NCI-H1436 (cell line): ENCODE measurements at places on chromosomes 3 and 15.
A peak's percentile ranks its signal among the peaks of the same experiment; 100 is the strongest.

DNA sequence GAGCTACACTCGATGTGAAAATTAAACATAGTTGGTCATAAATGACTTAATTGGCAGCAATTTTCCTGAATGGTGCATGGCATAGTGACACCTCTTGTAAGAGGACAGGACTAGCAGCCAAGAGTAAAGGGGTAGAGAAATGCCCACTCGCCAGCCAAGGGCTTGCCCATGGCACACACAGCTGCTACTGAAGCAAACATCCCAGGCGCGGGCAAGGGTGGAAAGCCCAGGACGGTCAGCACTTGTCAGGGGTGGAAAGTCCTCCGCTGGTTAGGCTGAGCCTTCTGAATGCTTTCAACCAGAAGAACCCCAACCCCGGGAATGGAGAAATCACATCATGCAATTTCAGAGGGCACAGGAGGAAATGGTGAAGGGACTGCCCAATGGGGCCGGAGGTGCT is 31.6 kb downstream of the BDH1 start:
- no peak for DNase-seq

DNA sequence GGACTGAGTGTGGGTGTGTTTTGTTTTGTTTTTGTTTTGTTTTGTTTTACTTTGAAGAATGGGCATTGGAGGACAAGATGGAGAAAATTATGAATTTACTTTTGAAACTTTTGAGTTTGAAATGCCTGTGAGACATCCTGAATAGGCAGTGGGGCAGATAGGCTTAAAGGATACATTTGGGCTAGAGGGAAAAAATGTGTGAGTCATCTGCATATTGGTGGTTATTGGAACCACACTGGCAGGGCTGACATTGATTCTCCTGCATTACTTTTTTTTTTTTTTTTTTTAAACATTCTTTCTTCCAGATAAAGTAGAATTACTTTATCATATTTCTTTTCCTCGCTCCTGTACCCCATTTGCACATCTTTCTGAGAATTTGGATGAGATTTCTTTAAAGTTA is 56.1 kb downstream of the CALML4 start:
- no peak for DNase-seq

GRCh38 chr15:31814082-31814481 is 216.2 kb upstream of the CHRNA7 start:
- no peak for DNase-seq

DNA sequence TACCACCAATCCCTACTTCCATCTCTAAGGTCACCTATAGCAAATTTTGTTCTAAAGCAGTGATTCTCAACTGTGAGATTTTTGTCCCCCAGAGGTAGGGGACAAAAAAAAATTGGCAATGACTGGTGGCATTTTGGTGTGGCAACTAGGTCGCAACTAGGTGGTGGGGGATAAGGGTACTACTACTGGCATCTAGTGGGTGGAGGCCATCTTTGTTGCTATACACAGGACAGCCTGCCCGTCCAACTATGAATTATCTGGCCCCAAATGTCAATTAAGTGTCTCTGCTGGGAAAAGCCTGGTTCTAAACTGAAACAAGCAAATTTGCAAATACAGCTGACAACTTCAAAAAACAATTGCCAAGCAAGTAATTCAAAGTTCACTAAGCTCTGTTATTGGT is 1.4 kb downstream of the MTMR10 start:
- no peak for DNase-seq

GRCh38 chr3:127467391-127467790 is 123.1 kb downstream of the TPRA1 start:
- no peak for DNase-seq

- no peak for DNase-seq
Observed at GRCh38 chr3:55877703-55878102, 390.6 kb upstream of the WNT5A start.

DNA sequence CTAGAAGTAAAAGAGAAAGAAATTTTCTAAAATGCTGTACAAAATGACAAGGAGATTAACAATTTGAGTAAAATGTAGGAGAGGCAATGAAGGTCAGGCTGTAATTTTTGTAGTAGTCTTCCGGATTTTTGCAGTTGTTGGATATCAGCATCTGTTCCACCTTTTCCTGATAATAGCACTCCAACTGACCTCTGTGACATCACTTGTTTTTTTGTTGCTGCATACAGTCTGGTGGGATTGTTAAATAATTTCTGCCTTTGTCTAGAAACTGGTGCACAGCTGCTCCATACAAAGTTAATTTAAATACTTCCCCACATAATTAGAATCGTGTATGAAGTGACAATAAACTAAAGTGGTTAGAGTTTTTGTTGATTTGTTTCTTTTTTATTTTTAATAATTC is 731.4 kb downstream of the PLOD2 start:
- no peak for DNase-seq

DNA sequence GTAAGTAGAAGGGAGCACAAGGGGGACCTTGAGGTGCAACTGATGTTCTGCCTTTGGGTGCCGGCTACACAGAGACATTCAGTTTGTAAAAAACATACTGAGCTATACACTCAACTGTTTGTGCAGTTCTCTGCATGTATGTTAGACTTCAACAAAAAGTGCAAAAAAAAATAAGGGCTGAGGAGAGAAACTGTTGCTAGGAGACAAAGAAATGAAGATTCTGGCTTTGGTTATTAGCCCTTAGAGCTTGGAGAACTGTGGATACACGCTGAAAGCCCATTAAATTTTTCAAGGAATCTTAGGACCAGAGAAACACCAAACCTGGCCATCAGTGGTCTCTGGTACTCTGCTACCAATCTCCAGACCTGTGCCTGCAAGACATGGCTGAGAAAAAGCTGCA is 207.6 kb upstream of the NSMCE3 start:
- no peak for DNase-seq

- DNase-seq = no peak
Observed at GRCh38 chr3:4995500-4996053, 16.3 kb downstream of the BHLHE40 start.

GRCh38 chr3:30331519-30331918 is 274.9 kb upstream of the TGFBR2 start:
- no peak for DNase-seq

GRCh38 chr3:154228561-154229216 is 95.6 kb downstream of the DHX36 start:
- DNase-seq = no peak

DNA sequence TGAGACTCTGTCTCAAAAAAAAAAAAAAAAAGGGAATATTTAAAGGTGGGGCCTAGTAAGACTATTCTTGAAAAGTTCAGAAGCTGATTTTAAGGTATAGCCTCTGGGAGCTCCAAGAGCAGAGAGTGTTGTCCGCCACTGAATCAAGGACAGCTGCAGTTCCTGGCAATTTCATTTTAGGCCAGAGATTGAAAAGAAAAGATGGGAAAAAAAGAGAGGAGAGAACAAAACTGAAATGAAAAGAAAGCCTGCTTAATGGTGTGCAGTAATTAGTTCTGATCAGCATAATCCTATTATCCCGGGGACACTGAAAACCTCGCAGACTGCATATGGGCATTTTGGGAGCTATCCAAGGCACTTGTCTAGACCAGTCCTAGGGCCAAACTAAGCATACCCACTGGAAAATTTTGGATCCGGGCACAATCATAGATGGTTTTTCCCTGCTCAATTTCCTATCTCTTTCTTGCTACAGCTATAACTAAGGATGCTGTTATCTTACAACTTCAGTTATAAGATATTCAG is 43.2 kb downstream of the EHHADH start:
- DNase-seq = no peak

DNA sequence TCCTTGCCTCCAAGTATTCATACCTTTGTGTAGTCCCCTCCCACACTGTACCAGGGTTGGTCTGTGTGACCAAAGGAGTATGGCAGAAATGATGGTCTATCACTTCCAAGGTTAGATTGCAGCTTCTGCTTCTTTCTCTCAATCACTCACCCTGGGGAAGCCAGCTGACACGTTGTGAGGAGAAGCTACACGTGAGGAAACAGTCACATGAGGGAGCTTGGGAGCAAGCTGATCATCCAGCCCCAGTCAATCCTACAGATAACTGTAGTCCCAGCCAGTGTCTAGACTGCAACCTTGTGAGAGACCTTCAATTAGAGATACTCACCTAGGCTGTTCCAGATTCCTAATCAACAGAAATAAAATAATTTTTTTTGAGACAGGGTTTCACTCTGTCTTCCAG is 6.2 kb upstream of the ZNF774 start:
- DNase-seq = no peak

- no peak for DNase-seq
Observed at GRCh38 chr3:158261371-158261991, 151.6 kb downstream of the RSRC1 start.

DNA sequence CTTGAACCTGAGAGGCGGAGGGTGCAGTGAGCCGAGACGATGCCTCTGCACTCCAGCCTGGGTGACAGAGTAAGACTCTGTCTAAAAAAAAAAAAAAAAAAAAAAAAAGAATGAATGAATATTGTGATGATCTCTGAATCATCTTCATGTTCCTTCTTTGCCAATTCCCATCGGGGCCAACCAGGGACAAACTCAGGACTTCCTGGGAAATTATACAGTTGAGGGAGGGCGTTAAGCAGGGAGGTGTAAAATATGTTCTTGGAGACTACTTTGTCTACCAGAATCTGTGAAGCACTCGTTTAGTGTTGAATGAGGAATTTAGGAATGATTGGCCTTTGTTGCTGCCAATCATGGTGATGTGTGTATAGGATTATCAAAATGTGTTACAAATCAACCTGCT is 210.6 kb downstream of the PTPRG start:
- no peak for DNase-seq

DNA sequence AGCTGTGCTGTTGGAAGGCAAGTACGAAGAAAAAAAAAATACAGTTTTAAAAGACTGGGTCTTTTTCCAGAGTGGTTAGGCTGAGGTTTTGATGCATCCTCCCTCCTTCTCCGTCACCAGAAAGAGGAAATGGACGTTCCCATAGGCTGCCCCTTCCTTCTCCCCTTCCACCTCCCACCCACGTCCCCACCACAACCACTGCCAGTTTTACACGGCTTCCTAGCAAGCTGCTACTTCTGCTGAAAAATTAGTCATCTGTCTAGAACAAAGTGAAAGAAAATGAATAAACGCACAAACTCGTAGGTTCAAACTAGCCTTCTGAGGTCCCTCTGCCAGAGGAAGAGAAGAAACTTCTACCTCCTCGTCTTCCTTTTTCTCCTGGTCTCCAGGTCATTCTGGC is 71.6 kb upstream of the RPL35A start:
- DNase-seq = no peak

DNA sequence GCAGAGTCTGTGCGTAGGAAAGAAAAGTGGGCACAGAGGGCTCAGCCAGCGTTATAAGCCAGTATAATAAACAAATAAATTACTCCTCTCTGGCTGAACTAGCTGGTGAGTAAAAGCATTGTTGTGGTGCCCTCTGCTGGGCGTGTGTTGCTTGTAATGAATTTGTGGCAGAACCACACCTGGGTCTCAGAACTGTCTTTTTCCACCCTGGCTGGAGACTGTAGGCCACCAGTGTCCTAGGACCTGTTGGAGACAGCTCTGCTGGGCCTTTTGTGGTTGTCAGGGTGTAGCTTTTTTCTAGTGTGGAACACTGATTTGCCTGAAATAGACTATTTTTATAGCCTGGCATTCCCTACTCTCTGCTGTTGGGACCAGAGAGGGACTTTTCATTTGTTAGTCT is 130.5 kb upstream of the EIF1B start:
- DNase-seq = peak; percentile 42

- no peak for DNase-seq
Observed at GRCh38 chr3:161444694-161445077, 51.9 kb upstream of the OTOL1 start.

DNA sequence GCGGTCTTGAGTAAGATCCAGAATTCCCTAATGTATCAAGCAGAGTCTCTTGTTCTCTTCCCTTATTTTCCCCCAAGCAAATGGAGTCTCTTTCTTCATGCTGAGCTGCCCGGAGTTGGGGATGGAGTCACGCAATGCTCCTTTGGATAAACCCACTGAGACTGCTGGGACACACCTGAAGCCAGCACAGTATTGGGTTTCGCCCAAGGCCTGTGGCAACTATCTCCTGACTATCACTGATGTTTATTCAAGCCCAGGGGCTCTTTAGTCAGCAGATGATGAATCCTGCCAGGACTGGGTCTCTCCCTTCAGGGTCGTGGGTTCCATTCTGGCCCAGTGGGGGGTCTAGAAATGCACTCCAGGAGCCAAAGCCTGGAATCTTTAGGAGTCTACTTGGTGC is 11.3 kb downstream of the USF3 start:
- DNase-seq = no peak

- no peak for DNase-seq
Observed at GRCh38 chr3:29245441-29245840, 35.4 kb upstream of the RBMS3 start.

- no peak for DNase-seq
Observed at GRCh38 chr3:18223974-18224373, 201.2 kb downstream of the SATB1 start.

GRCh38 chr3:42702066-42702951 is at the start of gene HHATL:
HHATL (minus strand) TSS chr3:42702798; CDS start chr3:42700826, 1,972 bp downstream.
- no peak for DNase-seq

GRCh38 chr3:85360742-85361387 is 402.1 kb downstream of the CADM2 start:
- peak; percentile 30 for DNase-seq

- peak; percentile 42 for DNase-seq
Observed at GRCh38 chr3:131812433-131812832, 222.4 kb downstream of the CPNE4 start.

GRCh38 chr15:31314380-31314779 is 12.3 kb upstream of the KLF13 start:
- DNase-seq = no peak

DNA sequence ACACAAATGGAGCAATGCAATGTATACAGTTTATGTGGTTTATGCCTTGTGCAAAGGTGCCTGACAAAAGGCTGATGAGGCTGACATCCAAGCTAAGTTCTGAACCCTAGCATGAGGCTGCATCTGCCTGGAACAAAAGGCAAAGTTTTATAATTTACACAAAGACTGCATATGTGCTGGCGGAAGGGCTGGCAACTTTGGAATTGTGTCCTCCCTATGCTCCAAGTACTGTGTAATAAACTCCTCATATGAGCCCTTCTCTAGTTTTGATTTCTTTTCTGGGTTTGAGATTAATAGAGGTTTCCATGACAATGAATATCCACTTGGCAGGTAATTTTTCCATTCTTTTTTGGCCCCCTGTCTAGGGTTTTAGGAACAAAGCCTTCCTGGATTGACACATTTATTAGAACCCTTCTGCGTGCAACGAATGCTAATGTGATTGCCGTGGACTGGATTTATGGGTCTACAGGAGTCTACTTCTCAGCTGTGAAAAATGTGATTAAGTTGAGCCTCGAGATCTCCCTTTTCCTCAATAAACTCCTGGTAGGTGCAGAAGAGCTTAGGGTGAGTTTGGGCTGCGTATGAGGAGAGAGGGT is 10.8 kb downstream of the PLA1A start:
- DNase-seq = no peak

DNA sequence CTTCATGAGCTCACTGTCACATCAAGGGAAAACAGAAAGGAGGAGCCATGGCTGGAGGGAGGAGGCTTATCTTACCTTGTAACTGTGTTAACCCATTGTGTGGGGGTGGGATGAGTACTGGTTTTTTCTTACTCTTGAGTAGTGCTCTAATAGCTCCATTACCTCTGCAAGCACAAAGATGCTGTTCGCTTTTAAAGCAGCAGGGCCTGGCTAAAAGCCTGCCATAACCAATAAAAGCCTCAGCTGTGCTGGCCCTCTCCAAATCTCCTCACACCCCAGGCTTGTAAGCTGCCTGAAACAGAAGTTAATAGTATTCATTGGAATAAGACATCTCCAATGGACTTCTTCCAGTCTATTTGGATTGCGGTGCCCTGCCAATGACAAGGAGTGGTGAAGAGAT is 544.1 kb downstream of the TUSC7 start:
- peak; percentile 56 for DNase-seq
